Activated CD4-positive, alpha-beta T cell treated with anti-CD3 and anti-CD28 coated beads for 24 hours (primary cell): ENCODE measurements at places on chromosomes 7 and 10.

- no peak for DNase-seq
Measured at GRCh38 chr10:47127188-47127785, 172.7 kb upstream of the GDF10 start.

- DNase-seq = no peak
Measured at GRCh38 chr7:37945336-37945735, 24.9 kb downstream of the EPDR1 start.

DNA sequence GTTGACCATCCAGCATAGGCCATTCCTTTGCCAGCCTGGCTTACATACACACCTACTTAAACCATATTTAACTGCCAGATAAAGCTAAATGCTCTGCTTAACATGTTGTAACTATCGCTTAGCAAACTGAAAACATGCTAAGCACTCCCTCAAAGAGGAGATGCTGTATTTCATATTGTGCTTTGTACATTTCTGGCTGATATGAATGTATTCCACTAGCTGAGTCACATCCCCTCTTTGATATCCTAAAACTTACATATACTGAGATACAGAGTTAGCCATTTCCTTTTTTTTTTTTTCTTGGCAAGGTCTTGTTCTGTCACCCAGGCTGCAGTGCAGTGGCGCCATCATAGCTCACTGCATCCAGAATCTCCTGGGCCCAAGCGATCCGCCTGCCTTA, 99.4 kb downstream of the TPST1 start:
- DNase-seq = no peak

DNA sequence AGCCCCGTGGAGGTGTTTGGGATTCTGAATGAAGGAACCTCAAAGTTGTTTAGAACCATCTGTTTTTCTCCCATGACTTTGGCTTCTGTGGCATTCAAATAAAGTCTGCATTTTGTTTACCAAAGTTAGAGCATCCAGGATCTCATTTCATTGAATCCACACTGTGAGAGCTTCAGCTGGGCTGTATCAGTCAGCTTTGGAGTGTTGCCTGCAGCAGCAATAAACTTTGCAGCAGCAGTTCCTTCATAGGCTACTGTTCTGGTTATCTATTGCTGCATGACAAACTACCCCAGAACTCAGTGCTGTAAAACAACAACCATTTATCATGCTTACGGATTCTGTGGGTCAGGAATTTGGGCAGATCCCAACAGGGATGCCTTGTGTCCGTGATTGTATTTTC, 1575.2 kb upstream of the LRRTM3 start:
- no peak for DNase-seq

- no peak for DNase-seq
Measured at GRCh38 chr10:103737735-103738367, 117.5 kb downstream of the SH3PXD2A start.

DNA sequence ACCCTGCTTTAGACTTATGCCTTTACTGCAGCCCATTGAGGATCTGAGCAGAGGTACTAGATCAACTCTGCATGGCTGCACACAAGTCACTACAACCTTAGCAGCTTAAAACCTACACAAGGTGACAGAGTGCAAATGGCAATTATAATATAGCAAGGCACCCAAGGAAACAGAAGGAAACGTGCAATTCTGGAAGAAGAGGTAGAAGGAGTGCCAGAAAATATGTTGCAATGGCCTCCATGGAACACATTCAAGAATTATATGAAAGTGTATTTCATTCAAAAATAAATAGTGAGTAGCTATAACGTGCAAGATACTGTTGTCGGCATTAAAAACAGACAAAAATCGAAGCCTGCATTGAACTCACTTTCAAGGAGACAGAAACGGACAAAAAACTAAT, 2.9 kb upstream of the AKR1C8 start:
- DNase-seq = no peak

- DNase-seq = no peak
Measured at GRCh38 chr10:28952523-28952922, 275.2 kb downstream of the BAMBI start.

DNA sequence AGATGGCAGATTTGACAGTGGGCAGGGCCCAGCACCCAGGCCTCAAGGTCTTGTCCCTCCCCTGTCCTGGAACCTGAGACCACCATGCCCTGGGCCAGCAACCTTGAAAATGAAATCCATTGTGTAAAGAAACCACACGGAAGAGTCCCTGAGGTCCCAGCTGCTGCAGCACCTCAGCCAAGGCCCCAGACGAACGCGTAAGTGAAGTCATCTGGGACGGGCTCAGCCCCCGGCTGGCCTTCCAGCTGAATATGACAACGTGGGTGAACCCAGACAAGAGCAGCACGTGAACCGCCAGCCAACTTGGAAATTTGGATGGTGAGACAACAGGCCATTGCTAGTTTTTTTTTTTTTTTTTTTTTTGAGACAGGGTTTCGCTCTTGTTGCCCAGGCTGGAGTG, 70.3 kb downstream of the CYTH3 start:
- DNase-seq = no peak

DNA sequence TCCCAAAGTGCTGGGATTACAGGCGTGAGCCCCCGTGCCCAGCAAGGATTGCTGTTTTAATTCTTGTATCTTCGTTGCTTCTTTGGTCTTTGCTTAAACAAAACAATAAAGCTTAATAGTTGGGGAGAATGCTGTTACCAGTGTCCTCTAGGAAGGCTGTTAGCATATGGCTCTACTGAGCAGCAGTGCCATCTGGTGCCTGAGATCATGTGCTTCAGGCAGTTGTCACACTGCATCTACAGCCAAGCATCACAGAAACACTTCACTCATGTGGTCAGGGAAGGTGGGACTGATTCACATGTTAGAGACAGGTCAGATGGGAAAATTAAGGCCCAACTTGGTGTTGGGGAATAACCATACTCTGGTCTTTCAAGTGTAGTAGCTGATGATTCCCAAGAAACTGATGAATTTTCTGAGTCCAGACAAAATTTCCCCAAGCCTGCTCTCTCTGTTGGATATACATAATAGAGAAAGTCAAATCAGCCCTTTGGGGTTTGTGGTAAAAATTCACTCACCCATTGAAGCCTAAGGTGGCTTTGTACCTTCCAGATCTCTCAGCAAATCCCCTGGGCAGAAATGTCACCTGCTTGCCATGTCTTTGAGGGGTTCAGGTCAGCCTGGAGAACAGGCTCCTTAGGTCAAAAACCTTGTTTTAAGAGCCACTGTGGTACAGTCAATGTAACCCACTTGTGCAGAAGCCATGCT, 28.4 kb downstream of the UBE2D4 start:
- no peak for DNase-seq
